ENCODE measurements at places on chromosomes 13 and 19. TPM values are rescaled to one million over a fixed set of nuclear protein-coding genes. Genes with fewer than 3 reads are reported as not detected.

- no peak for DNase-seq
These were observed 115.8 kb upstream of the SERP2 start for GRCh38 chr13:44257796-44258195.

DNA sequence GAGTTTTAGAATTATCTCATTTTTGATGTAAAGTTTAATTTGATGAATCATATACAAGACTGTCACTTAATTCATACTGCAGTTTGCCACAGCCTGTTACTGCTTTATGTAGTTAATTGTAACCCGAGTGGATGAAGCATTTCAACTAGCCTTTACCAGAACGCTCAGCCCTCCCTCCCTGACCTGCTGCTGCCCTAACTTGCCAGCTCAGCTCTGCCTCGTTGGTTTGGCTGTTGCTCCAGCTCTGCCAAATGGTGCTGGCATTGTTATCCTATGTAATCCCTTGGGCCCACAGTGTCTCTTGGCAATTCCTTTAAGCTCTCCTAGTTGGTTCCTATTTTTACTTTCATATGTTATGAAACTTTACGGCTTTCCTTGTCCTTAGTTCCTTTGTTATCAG lies 113.3 kb downstream of the LMO7 start:
- no peak for DNase-seq

DNA sequence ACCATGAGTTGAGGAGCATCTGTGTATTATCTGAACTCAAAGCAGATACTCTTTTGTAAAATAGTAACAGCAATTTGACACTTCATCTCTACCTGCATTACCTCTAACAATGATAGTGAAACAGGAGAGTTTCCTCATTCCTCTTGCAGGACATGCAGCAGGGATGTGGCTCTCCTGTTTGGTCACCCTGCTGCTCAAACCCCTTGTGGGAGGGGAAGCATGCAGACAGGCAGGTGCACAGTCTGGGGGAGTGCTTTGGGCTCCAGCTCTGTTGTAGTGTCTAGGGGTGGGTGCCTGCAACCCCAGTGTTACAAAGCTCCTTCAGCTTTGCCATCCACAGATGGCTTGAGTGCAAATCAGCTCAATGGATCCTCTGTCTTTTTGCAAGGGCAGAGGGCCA lies 827.6 kb downstream of the DACH1 start:
- no peak for DNase-seq

MCEMP1 gene
- 0.54 TPM for total RNA-seq

ZNF560 gene
- 0.16 TPM for total RNA-seq

PTPRH gene
- total RNA-seq = 3.7 TPM

DNA sequence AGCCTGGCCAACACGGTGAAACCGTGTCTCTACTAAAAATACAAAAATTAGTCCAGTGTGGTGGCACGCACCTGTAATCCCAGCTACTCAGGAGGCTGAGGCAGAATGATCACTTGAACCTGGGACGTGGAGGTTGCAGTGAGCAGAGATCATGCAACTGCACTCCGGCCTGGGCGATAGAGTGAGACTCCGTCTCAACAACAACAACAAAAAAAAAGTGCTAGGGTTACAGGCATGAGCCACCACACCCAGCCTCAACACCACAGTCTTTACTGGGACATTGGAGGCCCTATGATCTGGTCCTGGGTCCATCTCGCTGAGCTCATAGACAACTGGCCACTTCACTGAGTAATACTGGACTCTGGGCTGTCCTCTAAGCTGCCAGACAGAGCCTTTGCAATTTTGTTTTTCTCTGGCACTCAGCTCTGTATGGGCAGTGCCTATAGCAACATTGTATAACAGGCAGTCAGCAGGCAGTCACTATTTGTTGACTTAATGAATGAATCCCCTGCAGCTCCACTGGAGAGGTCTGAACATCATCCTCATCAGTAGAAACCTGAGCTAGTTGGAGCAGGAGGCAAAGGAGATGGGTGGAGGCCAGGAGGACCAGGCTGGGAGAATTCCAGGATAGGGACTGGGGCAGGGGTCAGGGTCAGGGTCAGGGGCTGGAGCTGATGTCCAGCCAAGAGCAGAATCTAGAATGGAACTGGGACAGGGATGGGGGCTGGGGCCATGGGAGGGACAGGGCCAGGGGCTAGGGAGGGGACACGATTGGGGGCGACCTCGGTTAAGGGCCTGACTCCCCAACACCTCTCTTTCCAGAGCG lies 8.1 kb downstream of the BLOC1S3 start:
- no peak for DNase-seq

DNA sequence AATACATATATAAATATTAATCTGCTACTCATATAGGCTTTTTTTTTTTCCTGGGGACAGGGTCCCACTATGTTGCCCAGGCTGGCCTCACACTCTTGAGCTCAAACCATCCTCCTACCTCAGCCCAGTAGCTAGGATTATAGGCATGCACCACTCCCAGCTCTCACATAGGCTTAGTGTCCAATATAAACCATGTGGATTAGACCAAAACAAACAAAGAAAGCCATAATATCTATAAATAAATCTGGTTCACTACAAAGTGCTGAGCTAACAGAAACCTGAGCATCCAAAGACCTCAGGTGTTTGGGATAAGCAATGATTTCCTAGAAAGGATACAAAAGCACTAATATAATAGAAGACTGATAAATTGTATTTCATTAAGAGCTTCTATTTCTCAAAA lies 26.0 kb downstream of the TBC1D4 start:
- no peak for DNase-seq

PTH2 gene
- not detected for total RNA-seq

RGCC gene
- 41.4 TPM for total RNA-seq

GRCh38 chr13:46552303-46552682 lies 677 bp upstream of the LRCH1 start:
- DNase-seq = no peak

- DNase-seq = no peak
These were observed 169.3 kb downstream of the COL4A1 start for GRCh38 chr13:110137680-110138009.

GRCh38 chr13:90415902-90416301 lies 931.6 kb upstream of the MIR17HG start:
- no peak for DNase-seq

ZFP36 gene
- 53.0 TPM for total RNA-seq

ZNF266 gene
- total RNA-seq = 7.3 TPM

CD33 gene
- total RNA-seq = 1.4 TPM

- DNase-seq = no peak
These were observed 160.4 kb upstream of the PCDH9 start for GRCh38 chr13:67390462-67391086.

DNA sequence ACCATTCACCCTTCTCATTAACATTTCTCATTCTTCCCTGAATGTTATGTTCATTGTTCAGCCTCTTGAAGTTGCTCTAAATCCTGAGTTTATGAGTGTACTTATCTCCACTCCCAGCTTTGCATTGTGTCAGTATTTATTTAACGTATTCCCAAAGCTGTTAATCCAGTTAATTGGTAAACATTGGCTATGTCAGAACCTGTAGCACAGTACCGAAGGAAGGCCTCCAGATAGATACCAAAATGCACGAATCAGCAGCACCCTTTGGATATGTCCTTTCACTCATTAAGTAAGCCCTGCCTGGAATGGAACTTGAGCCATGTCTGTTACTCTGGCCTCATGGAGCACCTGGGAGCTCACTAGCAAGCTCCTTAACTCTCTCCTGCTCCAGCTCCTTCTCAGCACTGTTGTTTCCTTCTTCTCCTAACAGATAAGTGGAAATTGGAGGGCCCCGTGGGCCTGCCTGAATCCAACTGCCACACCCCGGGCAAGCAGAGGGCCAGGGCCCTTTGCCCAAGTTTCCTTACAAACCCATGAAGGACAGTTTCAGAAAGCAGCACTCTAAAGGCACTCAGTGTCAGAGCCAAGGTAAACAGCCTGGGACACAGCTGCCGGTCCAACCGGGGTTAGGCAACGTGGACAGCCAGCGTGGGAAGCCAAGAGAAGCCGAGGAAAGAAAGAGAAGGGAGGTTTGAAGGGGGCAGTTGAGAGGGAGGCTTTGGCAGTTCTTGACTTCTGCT lies 155.0 kb upstream of the SERP2 start:
- DNase-seq = no peak

DNA sequence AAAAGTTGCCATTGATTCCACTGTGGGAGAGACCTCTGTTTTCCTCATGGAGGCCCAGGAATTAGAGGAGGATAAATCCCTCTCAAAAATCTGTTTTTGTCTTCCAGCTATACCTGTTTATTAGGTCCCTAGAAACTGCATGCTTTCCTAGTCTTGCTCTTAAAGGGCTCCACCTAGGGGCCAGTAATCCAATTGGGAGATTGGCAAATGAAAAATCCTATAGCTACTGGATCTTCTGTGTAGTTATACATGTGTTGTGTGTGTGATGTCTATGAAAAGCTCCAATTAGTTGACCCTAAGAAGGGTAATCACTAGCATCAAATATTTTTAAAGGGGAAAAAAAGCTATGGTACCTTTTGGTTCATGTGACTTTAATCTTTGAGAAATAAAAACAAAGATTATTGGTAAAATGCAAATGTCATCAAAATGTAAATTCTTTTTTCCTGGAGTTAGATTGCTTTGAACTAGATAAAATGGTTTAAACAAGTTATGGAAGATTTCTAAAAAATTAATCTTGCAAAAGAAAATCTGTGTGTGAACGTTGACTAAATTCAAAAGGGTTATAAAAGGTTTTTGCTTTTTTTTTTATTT lies 63.4 kb upstream of the C1QTNF9B start:
- DNase-seq = no peak

DNA sequence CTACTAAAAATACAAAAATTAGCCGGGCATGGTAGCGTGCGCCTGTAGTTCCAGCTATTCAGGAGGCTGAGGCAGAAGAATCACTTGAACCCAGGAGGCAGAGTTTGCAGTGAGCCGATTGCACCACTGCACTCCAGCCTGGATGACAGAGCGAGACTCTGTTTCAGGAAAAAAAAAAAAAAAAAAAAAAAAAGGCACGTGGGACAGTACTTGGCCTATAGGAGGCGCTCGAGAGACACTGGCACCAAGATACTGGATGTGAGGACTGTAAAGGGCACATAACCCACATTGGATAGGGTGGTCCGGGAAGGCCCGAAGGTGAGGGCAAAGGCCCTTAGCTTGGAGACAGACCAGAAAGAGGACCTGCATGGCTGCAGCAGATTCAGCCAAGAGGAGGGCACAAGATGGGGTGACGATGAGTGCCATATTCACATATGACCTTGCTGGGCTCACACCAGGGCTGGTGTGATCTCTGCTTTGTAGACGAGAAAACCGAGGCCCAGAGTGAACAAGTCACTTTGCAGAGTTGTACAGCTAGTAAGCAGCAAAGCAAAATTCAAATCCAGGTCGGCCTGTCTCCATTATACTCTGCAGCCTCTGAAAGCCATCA lies 89.4 kb downstream of the DPF1 start:
- DNase-seq = no peak

- no peak for DNase-seq
These were observed 2.7 kb upstream of the SNAPC2 start for GRCh38 chr19:7917267-7918061.

VSTM1 gene
- total RNA-seq = not detected

GRCh38 chr13:102779436-102780159 lies 6.0 kb upstream of the TEX30 start:
- no peak for DNase-seq

DNA sequence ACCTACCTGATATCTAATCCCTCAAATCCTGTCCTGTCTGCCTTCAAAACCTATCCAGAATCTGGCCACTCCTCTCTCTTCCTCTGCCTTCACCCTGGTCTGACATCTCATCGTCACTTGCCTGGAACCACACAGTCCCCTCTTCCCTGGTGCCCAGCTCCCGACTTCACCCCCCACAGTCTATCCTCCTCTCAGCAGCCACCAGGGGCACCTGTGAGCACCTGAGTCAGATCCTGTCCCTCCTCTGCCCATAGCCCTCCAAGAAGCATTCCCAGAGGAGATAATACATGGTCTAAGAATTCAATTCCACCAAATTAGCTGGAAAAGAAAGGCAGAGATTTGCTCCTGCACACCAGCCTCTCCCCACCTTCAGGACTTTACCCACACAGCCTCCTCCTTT lies 48.9 kb downstream of the ZNRF4 start:
- no peak for DNase-seq

MUC16 gene
- 0.03 TPM for total RNA-seq

DACH1 gene
- total RNA-seq = 1.00 TPM

TNPO2 gene
- total RNA-seq = 50.4 TPM

DNA sequence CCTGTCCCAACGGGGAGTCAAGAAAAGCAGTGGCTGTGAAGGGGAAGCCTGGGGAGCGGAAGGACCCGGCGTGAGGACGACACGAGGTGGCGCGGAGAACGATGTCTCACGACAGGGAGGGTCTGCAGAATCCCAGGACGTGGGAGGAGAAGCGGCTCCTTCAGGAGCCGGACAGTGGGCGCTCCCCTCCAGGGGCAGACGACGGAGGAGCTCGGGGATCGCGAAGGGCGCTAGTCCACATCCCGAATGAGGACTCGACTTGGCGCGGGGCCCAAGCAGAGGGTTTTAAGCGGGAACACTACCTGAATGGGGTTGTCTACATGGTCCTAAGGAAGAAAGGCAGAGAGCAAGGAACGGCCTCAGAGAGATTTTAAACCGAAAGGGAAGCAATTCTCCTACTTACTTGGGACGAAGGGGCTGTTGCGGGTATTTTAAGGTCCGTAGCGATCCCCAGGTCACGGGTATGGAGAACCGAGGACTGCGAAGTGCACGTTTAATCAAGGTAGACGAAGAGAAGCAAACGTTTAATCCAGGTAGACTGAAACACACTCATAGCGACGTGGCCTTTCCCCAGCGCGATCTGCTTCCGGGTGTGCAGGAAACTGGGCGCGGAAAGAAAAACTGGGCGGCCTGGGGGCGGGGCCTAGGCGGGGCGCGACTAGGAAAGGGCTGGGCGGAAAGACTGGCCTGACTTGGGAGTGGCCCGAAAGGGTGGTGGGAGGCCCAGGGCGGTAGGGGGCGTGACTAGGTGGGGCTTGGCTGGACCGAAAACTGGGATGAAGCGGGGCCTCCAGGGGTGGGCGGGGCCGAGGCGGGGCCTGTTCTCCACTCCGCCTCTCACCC lies at the start of gene ZNF841:
Gene ZNF841 (minus strand): TSS at position 594 of the 843 bp plus-strand sequence. CDS start 10,964 bp downstream, outside the sequence.
- peak; percentile 96 for DNase-seq

CGB2 gene
- total RNA-seq = not detected

DNA sequence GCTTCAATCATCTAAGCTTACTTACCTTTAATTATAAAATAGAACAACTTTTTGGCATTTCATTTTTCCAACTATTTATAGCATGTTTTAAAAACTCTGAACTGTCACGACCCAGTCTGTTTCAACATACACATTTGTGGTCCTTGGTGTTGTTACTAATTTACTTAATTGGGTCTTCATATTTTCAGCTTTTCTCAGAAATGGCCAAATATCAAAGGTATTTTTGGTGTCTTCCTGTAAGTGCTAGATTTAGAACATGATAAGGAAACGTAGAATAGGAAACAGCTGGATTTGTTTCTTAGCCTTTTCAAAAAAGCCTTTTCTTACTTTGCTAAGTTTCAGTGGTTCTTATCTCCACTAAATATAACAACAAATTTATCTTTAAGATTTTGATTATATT lies 11.4 kb downstream of the LPAR6 start:
- no peak for DNase-seq

- peak; percentile 59 for DNase-seq
These were observed 41.1 kb upstream of the GAS6 start for GRCh38 chr13:113905018-113905417.

APOE gene
- total RNA-seq = 26.6 TPM

GRCh38 chr13:47085346-47085745 lies 188.5 kb upstream of the HTR2A start:
- DNase-seq = no peak

GRIK5 gene
- total RNA-seq = 4.6 TPM

Measured in cardiac septum (tissue), 1 donor.